Naive thymus-derived CD8-positive, alpha-beta T cell (primary cell): ENCODE measurements at places on chromosomes 7 and 10. TPM values are rescaled to one million over a fixed set of nuclear protein-coding genes. Genes with fewer than 3 reads are reported as not detected.

DNA sequence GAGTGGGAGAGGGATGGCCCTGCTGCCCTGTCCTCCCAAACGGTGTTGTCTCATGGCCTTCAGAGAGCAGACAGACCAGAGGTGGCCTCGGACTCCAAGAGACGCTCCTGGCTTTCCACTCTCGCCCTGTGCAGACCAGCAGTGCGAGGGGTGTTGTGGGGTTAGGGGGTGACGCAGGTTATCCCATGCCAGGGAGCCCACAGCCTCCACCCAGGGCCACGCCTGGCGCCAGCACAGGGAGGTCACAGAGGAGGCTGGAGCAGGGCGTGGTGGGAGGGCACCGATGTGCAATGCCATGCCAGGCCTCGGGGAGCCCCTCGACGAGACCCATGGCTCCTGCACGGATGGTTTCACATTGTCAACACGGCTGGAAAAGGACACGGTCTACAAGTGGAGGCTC lies 52.1 kb downstream of the INPP5A start:
- no peak for DNase-seq

- DNase-seq: no peak
Measured at GRCh38 chr10:21021843-21022594, 124.9 kb upstream of the NEBL start.

GRCh38 chr7:6316226-6316625 lies 43.8 kb upstream of the CYTH3 start:
- no peak for DNase-seq

DNA sequence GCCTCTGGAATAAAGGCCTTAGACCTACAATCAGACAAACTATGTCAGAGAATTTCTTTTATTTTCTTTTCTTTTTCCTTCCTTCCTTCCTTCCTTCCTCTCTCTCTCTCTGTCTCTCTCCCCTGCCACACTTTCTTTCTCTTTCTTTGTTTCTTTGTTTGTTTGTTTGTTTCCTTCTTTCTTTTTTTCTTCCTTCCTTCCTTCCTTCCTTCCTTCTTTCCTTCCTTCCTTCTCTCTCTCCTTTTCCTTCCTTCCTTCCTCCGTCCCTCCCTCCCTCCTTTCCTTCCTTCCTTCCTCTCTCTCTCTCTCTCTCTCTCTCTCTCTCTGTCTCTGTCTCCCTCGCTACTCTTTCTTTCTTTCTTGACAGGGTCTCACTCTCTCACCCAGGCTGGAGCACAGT lies 242.6 kb downstream of the GATA3 start:
- DNase-seq: no peak

Gene TLX1
- not detected for total RNA-seq

DNA sequence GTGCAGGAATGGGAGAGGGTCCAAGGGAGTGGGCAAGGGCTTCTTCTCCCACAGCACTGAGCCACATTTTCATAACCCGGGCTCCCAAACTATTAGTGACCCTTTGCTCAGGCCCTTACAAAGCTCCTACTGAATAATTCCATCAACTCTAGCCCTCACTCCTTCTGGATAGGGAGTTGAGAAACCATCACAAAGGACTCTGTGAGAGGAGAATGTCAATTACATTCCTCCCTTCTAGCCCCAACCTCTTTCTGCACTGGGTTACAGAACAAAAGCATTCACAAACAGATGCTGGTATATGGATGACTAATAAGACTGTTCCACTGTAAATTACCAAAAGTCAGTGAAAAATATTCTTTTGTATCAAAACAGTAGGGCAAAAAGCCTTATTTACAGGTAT lies 203.7 kb downstream of the SORCS1 start:
- DNase-seq: no peak

Gene CTAGE4
- total RNA-seq: 1.8 TPM

DNA sequence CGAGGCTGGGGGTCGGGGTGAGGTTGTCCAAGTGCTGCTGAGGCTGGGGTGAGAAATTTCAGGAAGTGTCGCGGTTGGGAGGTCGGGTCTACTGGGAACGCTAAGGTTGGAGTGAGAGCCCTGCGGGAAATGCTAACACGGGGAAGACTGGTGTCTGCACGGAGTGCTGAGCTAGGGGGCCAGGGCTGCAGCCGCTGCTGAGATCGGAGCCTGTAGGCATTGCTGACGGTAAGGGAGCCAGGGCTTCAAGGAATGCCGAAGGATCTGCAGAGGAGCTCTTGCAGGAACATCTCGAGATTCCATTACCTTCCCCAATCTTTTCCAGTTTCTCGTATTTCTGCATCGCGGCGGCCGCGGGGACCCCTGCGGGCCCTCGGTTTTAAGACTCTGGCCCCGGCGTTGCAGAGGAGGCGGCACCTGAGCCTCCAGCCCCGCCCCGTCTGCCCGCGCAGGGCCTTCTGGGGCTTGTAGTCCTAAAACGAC lies at the start of gene CDK5:
CDK5 (minus strand) TSS at position 392 of the 483 bp plus-strand sequence; CDS start at position 343, 49 bp downstream.
- DNase-seq: no peak

Gene TUBGCP2
- 72.9 TPM for total RNA-seq

Gene LMOD2
- total RNA-seq: not detected
